ENCODE measurements at places on chromosomes 16 and 17. TPM values are rescaled to one million over a fixed set of nuclear protein-coding genes. Genes with fewer than 3 reads are reported as not detected.

DNA sequence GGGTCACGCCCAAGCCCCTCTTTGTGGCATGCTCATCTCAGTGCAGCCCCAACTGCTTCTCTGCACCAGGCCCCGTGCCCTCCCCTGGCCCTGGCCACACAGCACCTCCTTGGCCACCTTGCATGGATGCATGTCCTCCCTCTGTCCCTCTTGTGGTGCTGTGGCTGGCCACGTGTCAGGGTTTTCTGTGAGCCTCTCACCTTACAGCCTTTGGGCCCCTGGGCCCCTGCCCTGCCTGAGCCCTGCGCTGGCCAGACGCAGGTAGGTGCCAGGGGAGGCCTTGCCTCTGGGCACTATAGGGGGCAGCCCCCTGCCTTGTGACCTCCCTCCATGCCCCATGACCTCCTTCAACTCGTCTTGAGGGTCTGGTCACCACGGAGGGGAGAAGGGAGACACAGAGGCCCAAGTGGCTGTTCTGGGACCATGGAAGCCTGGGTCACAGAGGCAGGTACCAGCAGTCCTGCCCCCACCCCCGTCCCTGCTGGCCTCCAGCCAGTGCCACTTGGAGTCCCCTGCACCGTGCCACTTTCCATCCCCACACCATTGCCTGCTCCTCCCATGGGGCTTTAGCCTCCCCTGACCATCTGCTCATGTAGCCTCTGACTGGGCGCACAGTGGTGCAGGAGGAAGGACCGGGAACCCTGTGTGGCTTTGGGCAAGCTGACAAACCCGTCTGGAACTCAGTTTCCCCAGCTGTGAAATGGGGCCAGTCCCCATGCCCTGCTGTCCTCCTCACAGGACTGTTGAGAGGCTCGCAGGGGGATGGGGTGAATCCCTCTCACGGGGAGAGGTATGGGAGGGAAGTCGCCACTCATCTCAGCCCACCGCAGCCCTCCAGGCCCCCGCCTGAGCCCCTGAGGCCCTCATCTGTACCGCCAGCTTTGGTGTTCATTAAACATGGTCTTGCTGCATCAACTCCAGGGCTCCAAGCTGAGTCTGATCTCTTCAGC lies 11.5 kb upstream of the ATP6V0C start:
- no peaks in the 10 kb centered on the region for H3K36me3 ChIP-seq
- peaks cover 21% of the 10 kb centered on the region for H3K4me1 ChIP-seq
- H3K27ac ChIP-seq = peak overlapping the region; percentile 72
- H3K4me3 ChIP-seq = no peak overlapping the region

CBX4 gene
- total RNA-seq = 17.5 TPM

DNA sequence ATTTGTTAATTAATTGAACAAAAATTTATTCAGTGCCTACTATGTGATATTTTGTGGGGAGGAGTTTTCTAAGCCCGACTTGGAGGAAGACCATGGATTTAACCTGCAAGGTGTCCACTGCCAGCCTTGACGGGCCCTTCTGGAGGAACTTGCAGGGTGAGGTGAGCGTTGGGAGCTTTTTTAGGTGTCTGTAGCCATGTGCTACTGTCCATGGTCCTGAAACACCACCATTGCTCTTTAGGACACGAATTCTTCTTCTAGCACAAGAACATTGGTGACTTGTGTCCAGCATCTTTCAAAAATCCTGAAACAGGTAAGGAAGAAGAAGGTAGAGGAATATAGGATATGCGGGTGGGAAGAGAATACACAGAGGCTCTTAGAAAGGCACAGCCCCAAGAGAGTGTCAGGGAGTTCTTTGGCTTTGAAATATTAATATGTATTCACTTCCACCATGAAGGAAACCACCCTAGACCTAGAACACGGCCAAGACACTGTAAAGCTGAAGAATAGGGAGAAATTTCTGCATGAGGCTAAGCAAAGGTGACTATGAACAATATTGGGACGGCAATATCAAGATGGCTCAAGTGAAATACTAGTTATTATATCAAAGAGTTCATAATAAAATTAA lies 27.9 kb upstream of the OR4D1 start:
- H3K36me3 ChIP-seq = no peaks in the 10 kb centered on the region
- H3K4me1 ChIP-seq = no peaks in the 10 kb centered on the region
- H3K4me3 ChIP-seq = no peak overlapping the region
- DNase-seq = no peak
- no peak overlapping the region for H3K27ac ChIP-seq
- no peaks in the 10 kb centered on the region for H3K27me3 ChIP-seq

DNA sequence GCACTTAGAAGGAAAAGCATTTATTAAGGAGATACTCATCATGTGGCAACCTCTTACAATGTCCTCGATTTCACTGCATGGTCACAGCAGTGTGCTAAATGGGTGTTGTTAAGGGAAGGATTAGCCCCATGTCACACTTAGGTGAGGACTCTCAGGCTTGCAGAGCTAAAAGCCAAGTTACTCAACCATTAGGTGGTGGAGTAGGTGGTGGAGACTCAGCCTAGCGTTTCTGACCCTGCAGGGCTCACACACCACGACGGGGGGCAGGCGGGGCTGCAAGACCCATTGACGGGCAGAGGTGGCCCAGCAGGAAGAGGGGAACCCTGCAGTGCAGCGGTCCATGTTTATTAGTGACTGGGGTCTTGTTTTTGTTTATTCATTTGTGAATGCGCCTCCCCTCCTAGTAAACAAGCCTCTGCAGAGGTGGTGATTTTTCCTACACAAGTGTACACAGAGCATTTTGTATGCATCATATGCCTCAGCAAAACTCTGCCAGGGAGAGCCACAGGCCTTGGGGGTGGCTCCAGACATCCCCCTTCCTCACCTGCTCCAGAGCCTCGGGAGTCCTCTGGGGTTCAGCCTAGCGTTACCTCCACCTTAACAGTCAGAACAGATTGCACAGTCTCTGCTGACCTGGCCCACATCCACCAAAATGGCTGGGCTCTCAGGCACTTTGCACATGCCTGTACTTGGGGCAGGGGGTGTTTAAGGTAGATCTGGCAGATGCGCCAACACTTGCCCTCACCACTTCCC lies 216.7 kb downstream of the C16orf95 start:
- no peak overlapping the region for H3K4me3 ChIP-seq
- no peak for DNase-seq
- H3K4me1 ChIP-seq = peaks cover 30% of the 10 kb centered on the region
- no peaks in the 10 kb centered on the region for H3K36me3 ChIP-seq
- no peaks in the 10 kb centered on the region for H3K27me3 ChIP-seq
- no peak overlapping the region for H3K27ac ChIP-seq
